ENCODE measurements at places on chromosomes 2 and 18.

DNA sequence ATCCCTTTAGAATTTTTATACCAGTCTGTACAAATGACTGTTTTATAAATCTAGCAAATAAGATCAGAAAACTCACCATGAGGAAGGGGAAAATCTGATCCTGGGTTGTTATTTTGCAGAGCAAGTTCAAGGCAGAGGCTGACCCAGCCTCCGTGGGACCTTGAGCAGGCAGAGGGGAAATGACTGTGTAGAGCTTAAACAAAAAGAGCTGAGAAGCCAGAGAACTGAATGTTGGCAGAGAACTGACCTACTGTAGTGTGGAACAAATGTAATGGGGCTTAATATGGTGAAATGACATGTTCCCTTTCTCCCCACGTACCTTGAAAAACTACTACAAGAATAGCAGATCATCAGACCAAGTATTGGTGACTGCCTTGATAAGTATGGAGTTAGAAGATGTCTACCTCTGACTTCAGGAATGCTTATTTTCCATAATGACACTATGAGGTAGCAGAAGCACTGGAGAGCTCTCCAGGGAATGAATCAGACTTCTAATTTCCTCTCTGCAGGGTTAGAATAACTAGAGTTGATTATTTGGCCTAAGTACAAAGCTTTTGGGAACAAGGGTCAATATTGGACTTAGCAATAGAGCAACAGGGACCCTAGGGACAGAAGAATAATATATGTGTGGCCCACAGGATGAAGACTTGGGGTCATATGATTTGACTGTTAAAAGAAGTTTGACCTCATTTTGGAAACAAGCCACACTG lies 304.4 kb downstream of the CCDC178 start:
- no peak for DNase-seq

GRCh38 chr2:171320208-171320621 lies 113.6 kb downstream of the METTL8 start:
- DNase-seq: no peak

DNA sequence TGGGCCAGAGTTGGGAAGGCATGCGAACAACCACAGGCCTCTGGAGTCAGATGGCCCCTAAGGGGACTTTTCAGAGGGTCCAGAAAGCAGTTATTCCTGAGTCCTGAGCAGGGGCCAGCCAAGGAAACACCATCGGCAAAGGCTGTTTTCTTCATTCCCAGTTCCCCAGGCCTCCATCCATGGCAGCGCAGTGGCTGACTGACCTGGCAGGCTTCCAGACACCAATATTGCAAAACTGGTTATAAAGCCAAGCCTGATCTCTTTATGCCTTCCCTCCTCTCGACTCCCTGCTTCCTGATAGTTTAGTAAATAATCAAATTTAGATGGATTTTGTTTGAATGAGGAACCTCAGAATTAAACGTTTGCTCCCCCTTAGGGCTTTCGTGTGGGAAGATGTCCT lies 133.4 kb upstream of the ITGA6 start:
- DNase-seq: no peak

- DNase-seq: no peak
Observed at GRCh38 chr18:22858121-22858520, 75.0 kb upstream of the RBBP8 start.

- no peak for DNase-seq
Observed at GRCh38 chr2:38740851-38741731, 10.1 kb downstream of the SRSF7 start.

DNA sequence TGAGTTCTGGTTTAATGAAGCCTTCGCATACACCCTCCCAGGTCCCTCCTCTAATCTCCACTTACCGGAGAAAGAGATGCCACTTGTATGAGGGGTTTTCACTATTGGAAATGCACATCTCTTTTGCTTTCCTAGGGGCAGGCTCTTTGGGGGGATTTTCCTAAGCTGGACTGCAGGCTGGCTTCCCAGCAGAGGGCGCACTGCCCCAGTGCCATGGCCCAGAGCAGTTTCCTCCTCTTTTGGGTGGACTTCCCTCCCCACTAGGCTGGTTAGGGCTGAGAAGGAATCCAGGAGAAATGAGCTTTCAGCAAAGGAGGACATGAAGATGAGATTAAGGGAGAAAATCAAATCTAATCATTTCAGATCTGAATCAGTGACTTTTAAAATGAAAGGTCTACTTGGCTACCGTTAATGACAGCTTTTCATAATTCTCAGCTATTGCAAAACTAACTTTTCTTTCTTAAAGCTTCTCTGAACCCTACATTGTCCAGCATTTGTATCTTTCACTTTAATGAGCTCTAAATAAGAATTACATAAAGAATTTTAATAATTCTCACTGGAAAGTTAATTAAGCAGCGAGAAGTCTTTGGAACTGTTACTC lies 784.1 kb upstream of the FANCL start:
- DNase-seq: peak; percentile 72

DNA sequence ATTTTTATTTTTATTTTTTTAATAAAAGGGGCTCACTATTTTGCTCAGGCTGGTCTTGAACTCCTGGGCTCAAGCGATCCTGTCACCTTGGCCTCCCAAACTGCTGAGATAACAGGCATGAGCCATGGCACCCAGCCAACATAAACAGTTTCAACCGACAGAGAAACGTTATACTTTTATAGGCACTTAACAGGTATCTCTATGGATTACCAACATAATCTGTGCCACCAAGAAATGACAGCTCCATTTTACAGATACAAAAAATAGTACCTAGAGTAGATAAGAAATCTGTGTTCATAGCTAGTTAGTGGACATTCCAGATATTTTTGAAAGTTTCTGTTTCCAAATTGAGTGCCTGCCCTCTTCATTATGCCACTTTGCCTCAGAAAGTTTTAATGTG lies 1316.7 kb downstream of the LRP1B start:
- DNase-seq: no peak

GRCh38 chr2:21819454-21819853 lies 695.7 kb downstream of the TDRD15 start:
- no peak for DNase-seq

DNA sequence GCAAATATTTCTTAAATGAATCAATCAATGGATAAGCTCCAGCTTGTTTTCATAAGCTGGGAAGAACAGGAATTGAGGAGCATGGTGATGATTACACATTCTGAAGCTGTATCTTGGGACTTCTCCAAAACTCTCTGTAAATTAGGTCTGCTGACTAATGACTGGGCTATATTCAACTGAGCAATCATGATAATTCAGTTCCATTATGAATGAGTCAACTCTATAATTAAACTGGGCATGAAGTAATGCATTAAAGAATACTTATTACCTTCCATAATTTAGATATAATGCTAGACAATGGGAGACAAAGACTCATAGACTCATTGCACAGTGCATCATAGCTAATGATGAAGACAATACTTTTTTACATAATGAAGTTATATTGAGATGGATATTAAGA lies 207.4 kb downstream of the CBLN2 start:
- DNase-seq: no peak

DNA sequence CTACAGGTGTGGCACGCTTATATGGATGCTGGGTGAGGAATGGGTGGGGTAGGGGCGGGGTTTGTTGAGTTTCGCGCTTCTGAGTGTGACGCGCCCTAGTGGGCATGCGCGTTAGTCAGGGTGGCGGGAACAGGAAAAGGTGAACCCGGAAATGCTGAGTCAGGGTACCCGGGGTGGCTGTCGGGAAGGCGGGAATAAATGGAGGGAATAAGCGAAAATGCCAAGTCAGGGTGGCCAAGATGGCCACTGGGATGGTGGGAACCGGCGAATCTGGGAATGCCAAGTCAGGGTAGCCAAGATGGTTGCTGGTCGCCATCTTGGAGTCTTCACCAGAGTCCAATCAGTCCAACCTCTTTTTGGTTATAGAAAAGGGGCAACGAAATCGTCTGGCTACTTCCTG lies 585.0 kb downstream of the SUCLG1 start:
- no peak for DNase-seq

- DNase-seq: no peak
Observed at GRCh38 chr2:3451926-3452671, 67.2 kb downstream of the ADI1 start.

DNA sequence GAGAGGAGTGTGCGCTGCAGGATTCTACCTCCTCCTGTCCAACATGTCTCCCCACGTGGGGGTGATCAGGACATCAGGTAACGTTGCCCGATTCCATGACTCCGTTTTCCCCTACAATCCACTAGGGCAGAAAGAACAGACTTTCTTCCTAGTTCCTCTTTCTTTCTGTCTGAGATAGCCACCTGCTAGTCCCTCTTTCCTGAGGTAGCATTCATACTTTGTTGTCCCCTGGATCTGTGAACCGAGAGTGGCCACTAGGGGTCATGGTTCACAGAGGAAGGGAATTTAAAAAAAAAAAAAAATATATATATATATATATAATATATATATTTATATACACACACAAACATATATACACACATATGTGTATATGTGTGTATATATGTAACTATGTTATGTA lies 210.0 kb upstream of the ZNF521 start:
- DNase-seq: no peak

DNA sequence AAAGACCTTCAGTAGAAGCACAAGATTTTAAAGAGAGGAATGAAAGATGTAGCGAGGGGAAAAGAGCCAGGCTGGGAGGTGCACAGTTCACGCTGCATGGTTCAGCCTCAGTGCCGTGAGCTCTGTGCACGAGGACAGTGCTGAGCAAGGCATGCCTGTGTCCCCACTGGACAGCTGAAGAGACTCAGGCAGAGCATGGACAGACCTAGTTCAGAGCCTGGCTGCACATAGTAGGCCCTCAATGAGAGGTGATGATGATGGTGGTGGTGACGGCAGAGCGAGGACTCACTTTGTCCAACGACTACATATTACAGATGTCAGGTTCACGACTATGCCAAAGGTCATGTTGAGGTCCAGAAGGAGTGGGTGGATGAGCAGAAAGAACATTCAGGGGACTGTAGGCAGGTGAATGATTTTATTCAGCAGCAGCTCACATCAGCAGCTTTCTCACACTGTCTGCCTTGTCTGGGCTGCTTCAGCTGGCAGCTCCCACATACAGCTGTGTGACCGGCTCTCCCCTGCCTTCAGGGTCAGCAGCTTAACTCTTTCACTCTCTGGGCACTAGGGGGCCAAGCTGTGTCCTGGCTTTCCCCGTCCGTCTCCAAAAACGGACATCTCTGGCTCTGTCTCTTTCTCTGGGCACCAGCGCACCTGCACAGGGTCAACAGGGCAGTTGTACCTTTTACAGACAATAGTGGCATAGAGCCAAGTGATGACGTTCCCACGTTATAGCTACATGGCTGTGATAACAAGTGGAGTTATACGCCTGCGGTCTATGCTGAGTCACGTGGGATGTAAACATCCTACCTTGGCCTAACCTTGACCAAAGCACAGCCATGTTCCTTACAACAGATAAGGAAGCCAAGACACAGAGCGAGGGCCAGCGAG lies 128.8 kb upstream of the MSH6 start:
- DNase-seq: peak; percentile 32

DNA sequence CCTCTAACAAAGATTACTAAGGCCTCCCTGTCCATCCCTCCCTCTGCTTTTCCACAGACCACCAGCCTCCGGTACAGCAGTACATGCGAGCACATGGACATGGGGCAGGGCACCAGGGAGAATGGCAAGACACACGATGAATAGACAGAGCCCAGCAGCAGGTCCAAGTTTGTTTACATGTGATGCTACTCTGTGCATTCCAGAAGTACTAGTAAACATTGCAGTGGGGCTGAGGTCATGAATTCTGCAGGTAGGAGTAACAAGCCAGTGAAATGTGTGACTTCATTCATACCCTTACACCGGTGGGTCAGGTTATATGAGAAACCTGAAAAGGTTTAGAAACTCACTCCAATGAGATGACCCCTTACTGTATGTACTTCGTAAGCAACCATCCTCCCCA lies 205.7 kb downstream of the BCL11A start:
- DNase-seq: no peak

- DNase-seq: no peak
Observed at GRCh38 chr2:113776949-113777348, 20.5 kb upstream of the SLC35F5 start.

DNA sequence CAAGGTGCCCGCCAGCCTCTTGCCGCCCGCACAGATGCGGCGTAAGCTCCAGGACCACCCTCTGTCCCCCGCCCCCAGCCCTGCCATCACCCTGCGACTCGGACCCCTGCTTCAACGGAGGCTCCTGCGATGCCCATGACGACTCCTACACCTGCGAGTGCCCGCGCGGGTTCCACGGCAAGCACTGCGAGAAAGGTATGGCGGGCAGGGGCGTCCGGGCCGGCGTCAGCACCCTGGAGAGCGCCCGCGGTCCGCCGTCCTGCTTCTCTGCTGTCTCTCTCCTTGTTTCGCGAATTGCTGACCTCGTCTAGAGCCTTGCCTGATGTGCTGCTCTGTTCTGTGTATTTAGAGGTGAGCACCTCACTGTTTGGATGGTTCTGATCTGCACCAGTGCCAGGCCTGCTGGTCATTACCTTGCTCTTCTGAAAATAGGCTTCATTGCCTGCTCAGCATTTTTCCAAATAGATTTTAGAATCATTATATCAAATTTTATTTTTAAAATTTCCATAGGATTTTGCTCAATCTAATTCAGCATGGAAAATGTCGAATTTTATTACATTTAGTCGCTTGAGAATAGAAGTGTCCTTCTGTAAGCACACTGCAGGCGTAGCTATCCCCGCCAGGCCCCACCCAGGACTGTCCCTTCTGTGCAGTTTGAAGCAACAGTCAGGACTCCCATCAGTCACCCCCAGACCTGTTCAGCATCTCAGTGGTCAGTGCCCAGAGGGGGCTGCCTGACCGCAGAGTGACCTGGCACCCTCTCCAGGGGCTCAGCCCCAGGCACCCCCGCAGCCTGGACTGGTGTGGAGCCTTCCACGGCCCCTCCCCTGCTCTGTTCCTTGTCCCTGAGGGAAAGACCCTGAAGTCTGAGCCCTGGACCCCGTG lies 51.6 kb downstream of the SNED1 start:
- no peak for DNase-seq

GRCh38 chr2:161995553-161996016 lies 78.4 kb downstream of the DPP4 start:
- no peak for DNase-seq

DNA sequence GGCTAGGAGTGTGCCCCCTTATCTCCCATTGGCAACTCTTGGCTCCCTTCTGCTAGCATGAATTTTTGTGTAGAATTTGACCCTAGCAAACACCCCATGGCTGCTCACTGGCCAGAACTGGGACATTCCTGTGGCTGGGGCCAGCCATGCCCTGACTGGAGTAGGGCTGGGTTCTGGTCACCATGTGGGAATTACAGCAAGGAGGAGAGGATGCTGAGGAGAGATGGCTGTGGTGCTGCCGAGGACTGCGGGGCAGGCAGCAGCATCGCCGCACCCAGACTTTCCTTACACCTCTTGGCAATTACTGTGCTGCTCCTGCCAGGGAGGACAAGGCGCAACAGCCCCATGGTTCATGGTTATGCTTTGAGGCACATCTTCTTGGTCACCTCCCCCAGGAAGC lies 12.7 kb downstream of the KCNF1 start:
- DNase-seq: peak; percentile 31

Data from upper lobe of right lung (tissue), 1 donor.